Transverse colon (tissue), 4 donors: ENCODE measurements at places on chromosomes 1 and 21.

- no peaks in the 10 kb centered on the region for H3K27me3 ChIP-seq
- H3K36me3 ChIP-seq, result no peaks in the 10 kb centered on the region
- H3K4me1 ChIP-seq, result peaks cover 17% of the 10 kb centered on the region
- H3K27ac ChIP-seq, result no peak overlapping the region
- no peak overlapping the region for H3K4me3 ChIP-seq
- DNase-seq, result no peak
Observed at GRCh38 chr1:180505732-180506335, 3.5 kb upstream of the ACBD6 start.

GRCh38 chr1:220594356-220594755 is 66.4 kb downstream of the MARK1 start:
- no peak overlapping the region for H3K4me3 ChIP-seq
- H3K27me3 ChIP-seq, result no peaks in the 10 kb centered on the region
- DNase-seq, result no peak
- no peak overlapping the region for H3K27ac ChIP-seq
- no peaks in the 10 kb centered on the region for H3K4me1 ChIP-seq
- no peaks in the 10 kb centered on the region for H3K36me3 ChIP-seq

DNA sequence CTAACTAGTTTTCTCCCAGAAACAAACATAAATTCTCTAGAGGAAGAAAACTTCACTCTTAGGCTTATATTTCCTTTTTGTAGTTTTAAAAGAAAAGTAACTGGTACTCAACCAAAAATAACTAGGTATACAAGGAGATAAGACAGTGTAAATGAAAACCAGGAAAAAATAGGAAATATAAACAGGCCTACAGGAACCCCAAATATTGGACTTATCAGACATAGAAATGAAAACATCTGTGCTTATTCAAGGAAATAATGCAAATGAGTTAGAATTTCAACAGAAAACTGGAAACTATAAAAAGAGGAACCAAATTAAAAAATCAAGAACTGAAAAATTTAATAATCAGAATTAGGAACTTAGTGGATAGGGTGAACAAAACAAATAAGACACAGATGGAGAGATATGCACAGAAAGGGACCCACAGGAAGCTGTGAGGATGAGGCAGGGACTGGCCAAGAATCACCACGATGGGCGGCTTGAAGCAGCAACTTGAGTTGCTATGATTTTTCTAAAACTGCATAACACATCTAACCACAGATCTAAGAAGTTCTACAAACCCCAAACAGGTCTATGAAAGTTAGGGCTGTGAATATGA is 67.5 kb upstream of the ACTRT2 start:
- no peaks in the 10 kb centered on the region for H3K36me3 ChIP-seq
- no peaks in the 10 kb centered on the region for H3K27me3 ChIP-seq
- H3K4me1 ChIP-seq, result no peaks in the 10 kb centered on the region

GRCh38 chr1:205678286-205679111 is 1.8 kb downstream of the SLC45A3 start:
- no peak for DNase-seq
- H3K4me1 ChIP-seq, result peaks cover 27% of the 10 kb centered on the region
- H3K36me3 ChIP-seq, result no peaks in the 10 kb centered on the region
- no peaks in the 10 kb centered on the region for H3K27me3 ChIP-seq
- peak overlapping the region; percentile 85 for H3K27ac ChIP-seq

GRCh38 chr1:184033711-184034167 is 3.8 kb downstream of the COLGALT2 start:
- no peak overlapping the region for H3K27ac ChIP-seq
- no peak for DNase-seq
- H3K27me3 ChIP-seq, result peaks cover 46% of the 10 kb centered on the region
- no peaks in the 10 kb centered on the region for H3K36me3 ChIP-seq
- peaks cover 16% of the 10 kb centered on the region for H3K4me1 ChIP-seq

DNA sequence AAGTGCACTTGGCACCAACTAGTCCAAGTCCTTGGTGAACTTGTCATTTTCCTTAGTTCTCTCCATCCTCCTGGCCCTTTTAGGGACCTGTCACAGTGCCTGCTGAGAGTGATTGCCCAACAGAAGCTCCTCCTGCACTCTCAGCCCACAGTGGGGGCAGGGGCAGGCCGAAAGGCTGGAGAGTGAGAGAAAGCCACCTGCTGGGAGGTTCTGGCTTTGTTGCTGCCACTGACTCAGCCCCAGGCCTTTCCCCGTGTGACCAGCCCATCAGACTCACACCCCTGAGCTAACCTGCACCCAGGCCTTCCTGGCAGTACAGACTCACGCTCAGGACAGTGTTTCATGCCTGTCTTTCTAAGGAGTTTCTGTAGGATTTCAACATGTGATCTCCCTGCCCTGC is 17.1 kb upstream of the PROK1 start:
- H3K4me1 ChIP-seq, result no peaks in the 10 kb centered on the region
- no peak overlapping the region for H3K27ac ChIP-seq
- no peak overlapping the region for H3K4me3 ChIP-seq
- no peak for DNase-seq
